ENCODE measurements at places on chromosomes 3 and 15.

GRCh38 chr15:78195735-78196201, 38.6 kb downstream of the ACSBG1 start:
- peak; percentile 64 for DNase-seq
- no peak overlapping the region for H3K4me3 ChIP-seq
- no peaks in the 10 kb centered on the region for H3K36me3 ChIP-seq
- H3K27me3 ChIP-seq, result no peaks in the 10 kb centered on the region

- H3K27ac ChIP-seq, result no peak overlapping the region
- no peak overlapping the region for H3K4me3 ChIP-seq
- DNase-seq, result no peak
- H3K4me1 ChIP-seq, result no peaks in the 10 kb centered on the region
Measured at GRCh38 chr3:65781594-65781993, 257.1 kb downstream of the MAGI1 start.

DNA sequence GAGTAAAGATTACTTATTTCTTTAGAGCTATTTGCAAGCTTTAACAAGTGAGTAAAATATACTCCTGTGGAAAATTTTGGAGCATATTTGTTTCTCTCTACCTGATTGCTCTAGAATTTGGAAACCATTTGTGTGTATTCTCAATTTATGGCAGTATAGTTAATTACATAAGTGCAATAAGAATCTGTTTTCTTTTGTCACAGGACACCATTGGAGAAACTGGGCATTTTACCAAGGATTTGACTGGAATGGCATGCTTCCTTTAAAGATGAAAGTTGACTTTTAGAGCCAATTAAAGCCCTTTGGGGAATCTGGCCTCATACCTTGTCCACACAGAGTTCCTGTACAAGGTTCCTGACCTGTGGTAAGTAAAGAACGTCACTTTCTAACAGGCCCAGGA, 38.4 kb downstream of the PAQR5 start:
- no peaks in the 10 kb centered on the region for H3K36me3 ChIP-seq
- no peak overlapping the region for H3K4me3 ChIP-seq
- H3K27me3 ChIP-seq, result no peaks in the 10 kb centered on the region
- no peak for DNase-seq
- H3K27ac ChIP-seq, result no peak overlapping the region

GRCh38 chr15:22961762-22962161, 18.4 kb downstream of the CYFIP1 start:
- H3K36me3 ChIP-seq, result no peaks in the 10 kb centered on the region
- DNase-seq, result no peak
- no peak overlapping the region for H3K4me3 ChIP-seq
- H3K4me1 ChIP-seq, result no peaks in the 10 kb centered on the region
- no peak overlapping the region for H3K27ac ChIP-seq

- no peaks in the 10 kb centered on the region for H3K36me3 ChIP-seq
- H3K4me1 ChIP-seq, result peaks cover 4% of the 10 kb centered on the region
- no peak overlapping the region for H3K27ac ChIP-seq
- DNase-seq, result peak; percentile 63
- no peak overlapping the region for H3K4me3 ChIP-seq
- H3K27me3 ChIP-seq, result no peaks in the 10 kb centered on the region
Measured at GRCh38 chr3:8110966-8111798, 390.4 kb upstream of the LMCD1 start.

DNA sequence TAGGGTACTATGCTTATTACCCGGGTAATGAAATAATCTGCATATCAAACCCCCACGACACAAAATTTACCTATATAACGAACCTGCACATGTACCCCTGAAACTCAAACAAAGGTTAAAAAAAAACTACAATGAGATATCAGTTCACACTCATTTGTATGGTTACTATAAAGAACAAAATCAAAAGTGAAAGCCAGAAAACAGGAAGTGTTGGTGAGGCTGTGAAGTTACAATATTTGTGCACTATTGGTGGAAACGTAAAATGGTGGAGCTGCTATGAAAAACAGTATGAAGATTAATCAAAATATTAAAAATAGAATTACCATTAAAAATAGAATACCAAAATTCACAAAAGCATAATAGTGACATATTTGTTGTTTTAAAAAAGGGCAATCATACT, 128.9 kb downstream of the ZIC1 start:
- H3K27ac ChIP-seq, result no peak overlapping the region
- no peak for DNase-seq
- H3K4me3 ChIP-seq, result no peak overlapping the region
- no peaks in the 10 kb centered on the region for H3K36me3 ChIP-seq
- H3K4me1 ChIP-seq, result peaks cover 6% of the 10 kb centered on the region

DNA sequence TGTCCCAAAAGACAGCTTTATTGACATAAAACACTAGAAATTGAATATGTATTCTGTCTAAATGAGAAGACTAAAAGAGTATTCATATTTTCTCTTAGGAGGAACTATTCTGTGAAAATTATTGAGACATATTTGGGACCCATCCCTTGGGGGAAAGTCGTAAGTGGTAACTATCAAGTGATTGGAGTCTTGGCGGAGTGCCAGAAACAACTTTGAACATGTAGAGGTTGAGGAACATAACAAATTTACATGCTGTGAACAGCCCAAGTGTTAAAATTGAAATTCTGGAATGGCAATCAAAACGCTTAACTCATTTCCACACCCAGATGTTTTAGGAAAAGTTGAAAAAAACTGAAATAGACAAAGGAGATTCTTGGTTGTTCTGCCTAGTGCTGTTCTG, 1034.6 kb downstream of the NSUN3 start:
- no peaks in the 10 kb centered on the region for H3K27me3 ChIP-seq
- H3K4me1 ChIP-seq, result no peaks in the 10 kb centered on the region
- no peak for DNase-seq
- no peaks in the 10 kb centered on the region for H3K36me3 ChIP-seq
- no peak overlapping the region for H3K4me3 ChIP-seq
- H3K27ac ChIP-seq, result no peak overlapping the region

DNA sequence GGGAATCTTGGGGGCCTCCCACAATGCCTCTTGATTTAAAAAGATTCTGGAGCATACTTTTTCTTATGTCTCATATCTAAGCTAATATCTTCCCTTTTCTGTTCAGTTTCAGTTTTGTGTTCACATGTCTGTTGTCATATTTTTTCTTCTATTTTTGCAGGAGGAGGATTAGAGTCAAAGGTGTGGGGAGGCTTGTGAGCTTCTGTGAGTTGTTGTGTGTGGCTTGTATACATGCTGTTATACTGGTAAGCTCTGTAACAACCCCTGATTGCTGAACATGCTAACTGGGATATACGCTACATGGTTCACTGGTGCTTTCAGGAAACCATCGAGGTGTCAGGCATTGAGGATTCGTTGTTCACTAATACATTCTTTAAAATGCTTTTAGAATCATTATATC, 83.5 kb downstream of the SLC25A26 start:
- no peaks in the 10 kb centered on the region for H3K36me3 ChIP-seq
- no peak for DNase-seq
- H3K27me3 ChIP-seq, result no peaks in the 10 kb centered on the region
- H3K4me1 ChIP-seq, result peaks cover 32% of the 10 kb centered on the region
- H3K4me3 ChIP-seq, result no peak overlapping the region

- H3K36me3 ChIP-seq, result no peaks in the 10 kb centered on the region
- peaks cover 3% of the 10 kb centered on the region for H3K27me3 ChIP-seq
- H3K4me3 ChIP-seq, result no peak overlapping the region
- no peaks in the 10 kb centered on the region for H3K4me1 ChIP-seq
Measured at GRCh38 chr3:178618197-178618596, 82.0 kb downstream of the KCNMB2 start.

DNA sequence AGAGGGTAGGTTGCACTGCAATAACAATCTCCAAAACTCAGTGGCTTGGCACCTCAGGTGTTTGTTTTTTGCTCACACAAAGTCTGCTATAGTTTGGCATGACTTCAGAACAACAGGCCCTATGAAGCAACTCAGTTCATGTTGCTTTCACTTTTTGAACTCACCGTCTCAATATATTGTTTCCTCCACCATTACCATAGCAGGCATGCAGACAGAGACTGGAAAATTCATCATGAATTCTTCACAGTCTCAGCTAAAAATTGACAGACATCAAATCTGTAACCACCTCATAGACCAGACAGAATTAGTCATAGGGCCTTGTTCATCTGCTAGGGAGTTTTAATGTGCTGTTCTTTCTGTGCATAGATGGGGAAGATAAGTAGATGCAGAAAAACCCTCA, 161.4 kb upstream of the POU1F1 start:
- no peak for DNase-seq
- no peaks in the 10 kb centered on the region for H3K27me3 ChIP-seq
- H3K4me1 ChIP-seq, result no peaks in the 10 kb centered on the region
- H3K4me3 ChIP-seq, result no peak overlapping the region
- no peaks in the 10 kb centered on the region for H3K36me3 ChIP-seq

- H3K36me3 ChIP-seq, result no peaks in the 10 kb centered on the region
- DNase-seq, result no peak
- no peaks in the 10 kb centered on the region for H3K27me3 ChIP-seq
- H3K4me1 ChIP-seq, result no peaks in the 10 kb centered on the region
Measured at GRCh38 chr15:65333856-65334255, 29.4 kb downstream of the RNU5B-1 start.

DNA sequence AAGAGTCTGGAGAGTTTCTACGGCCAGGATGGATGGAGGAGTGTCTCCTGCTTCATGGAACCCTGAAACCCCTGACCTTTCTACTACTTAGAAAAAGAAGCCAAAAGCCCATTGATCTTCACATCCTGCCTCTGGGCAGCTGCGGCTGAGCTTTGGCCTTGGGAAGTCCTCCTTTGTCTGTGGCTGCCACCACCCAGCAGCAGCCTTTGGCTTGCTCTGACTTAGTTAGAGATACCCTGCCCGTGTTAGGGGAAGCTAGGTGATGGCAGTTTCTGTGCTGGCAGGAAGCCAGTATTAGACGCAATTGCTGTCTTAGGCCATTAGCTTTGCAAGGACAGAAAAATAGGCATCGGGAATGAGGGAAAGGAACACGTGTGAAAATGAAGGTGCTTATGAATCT, 18.8 kb downstream of the APH1B start:
- no peak overlapping the region for H3K27ac ChIP-seq
- H3K4me1 ChIP-seq, result no peaks in the 10 kb centered on the region
- no peak overlapping the region for H3K4me3 ChIP-seq
- no peaks in the 10 kb centered on the region for H3K27me3 ChIP-seq
- DNase-seq, result no peak

DNA sequence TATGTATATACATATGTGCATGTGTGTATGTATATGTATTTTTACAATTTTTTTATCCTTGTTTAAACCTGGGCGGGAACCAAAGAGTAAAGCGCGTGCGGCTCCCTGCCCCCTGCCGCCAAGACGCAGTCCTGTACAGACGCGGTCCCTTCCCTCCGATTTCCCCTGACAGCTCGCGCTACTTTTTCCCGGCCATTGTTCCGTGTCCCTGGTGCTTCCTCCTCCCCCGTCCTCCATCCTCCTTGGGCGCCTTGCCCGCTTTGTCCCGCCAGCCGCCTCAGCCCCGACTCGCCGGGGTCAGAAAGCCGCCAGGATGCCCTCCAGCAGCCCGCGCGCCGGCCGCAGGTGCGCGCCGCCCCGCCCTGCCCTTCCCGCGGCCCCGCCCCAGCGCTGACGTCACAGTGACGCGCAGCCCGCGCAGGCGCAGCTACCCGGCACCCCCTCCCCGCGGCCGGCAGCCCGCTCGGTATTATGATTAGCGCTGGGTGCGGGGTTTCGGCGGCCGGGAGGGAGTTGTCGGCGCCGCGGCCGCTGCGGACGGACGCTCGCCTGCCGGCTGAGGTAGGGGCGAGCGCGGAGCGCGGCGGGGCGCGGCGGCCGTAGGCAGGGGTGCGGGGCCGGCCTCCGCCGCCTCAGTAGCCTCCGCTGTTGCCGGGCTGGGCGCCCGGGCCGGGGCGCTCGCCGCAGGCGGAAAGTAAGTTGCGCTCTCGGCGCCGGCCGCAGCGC, at the start of gene SNRK:
Gene SNRK (plus strand): TSS at position 426 of the 726 bp plus-strand sequence. CDS start 16,664 bp downstream, outside the sequence.
- H3K4me3 ChIP-seq, result peak within 1 kb of the TSS; percentile 54
- H3K27me3 ChIP-seq, result peaks cover 7% of the 10 kb centered on the region
- DNase-seq, result peak; percentile 86
- peaks cover 48% of the 10 kb centered on the region for H3K4me1 ChIP-seq
- peaks cover 18% of the 10 kb centered on the region for H3K36me3 ChIP-seq

DNA sequence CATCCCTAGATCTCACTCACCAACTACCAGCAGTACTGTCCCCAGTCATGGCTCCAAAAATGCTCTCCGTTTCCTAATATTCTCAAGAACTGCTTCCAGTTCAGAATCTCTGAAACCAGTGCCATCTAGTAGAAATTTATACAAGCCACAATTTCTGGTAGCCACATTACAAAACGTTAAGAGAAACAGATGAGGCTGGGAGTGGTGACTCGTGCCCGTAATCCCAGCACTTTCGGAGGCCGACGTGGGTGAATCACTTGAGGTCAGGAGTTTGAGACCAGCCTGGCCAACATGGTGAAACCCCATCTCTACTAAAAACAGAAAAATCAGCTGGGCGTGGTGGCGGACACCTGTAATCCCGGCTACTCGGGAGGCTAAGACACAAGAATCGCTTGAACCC, 78.4 kb upstream of the RAD18 start:
- no peak overlapping the region for H3K27ac ChIP-seq
- no peaks in the 10 kb centered on the region for H3K36me3 ChIP-seq
- H3K27me3 ChIP-seq, result peaks cover 12% of the 10 kb centered on the region
- H3K4me3 ChIP-seq, result no peak overlapping the region
- no peak for DNase-seq

GRCh38 chr3:153029350-153029749, 132.7 kb upstream of the RAP2B start:
- H3K27ac ChIP-seq, result no peak overlapping the region
- no peaks in the 10 kb centered on the region for H3K4me1 ChIP-seq
- no peak overlapping the region for H3K4me3 ChIP-seq
- no peaks in the 10 kb centered on the region for H3K36me3 ChIP-seq

GRCh38 chr3:187957165-187957581, 196.8 kb upstream of the LPP start:
- H3K27ac ChIP-seq, result peak overlapping the region; percentile 23

- peak; percentile 21 for DNase-seq
- peak overlapping the region; percentile 79 for H3K27ac ChIP-seq
- peak overlapping the region; percentile 74 for H3K4me3 ChIP-seq
- no peaks in the 10 kb centered on the region for H3K27me3 ChIP-seq
Measured at GRCh38 chr3:51538115-51538458, 432 bp upstream of the RAD54L2 start.

DNA sequence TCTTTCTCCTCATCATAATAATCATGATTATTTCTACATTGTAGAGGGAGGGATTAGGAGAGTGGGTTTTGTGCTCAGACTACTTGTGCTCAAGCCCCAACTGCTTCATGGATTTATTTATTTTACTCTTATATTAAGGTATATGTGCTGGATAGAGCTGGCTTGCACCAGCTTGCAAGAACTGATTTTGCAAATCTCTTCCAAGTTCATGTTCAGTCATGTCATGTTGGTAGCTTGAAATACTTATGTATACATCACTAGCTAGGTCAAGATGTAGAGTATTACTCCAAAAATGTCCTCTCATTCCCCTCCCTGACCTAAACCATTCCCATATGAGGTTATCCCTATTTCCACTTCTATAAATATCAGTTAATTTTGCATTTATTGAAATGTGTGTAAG, 293.9 kb upstream of the RBMS3 start:
- no peaks in the 10 kb centered on the region for H3K27me3 ChIP-seq
- H3K4me3 ChIP-seq, result no peak overlapping the region
- H3K27ac ChIP-seq, result no peak overlapping the region
- H3K36me3 ChIP-seq, result no peaks in the 10 kb centered on the region
- DNase-seq, result no peak

Measured in DND-41 (cell line).